ENCODE measurements at places on chromosomes 5 and 9. TPM values are rescaled to one million over a fixed set of nuclear protein-coding genes. Genes with fewer than 3 reads are reported as not detected.
A peak's percentile ranks its signal among the peaks of the same experiment; 100 is the strongest.

Gene CDX1
- total RNA-seq = 0.09 TPM

Gene WDR38
- not detected for total RNA-seq

Gene IFNE
- 0.14 TPM for total RNA-seq

Gene FCN2
- not detected for total RNA-seq

Gene C5orf58
- 3.0 TPM for total RNA-seq

Gene AK1
- 34.9 TPM for total RNA-seq

Gene FRMPD1
- 0.14 TPM for total RNA-seq

- no peak for DNase-seq
- H3K36me3 ChIP-seq = peaks cover 18% of the 10 kb centered on the region
- peak overlapping the region; percentile 69 for H3K27ac ChIP-seq
- no peaks in the 10 kb centered on the region for H3K27me3 ChIP-seq
- H3K4me3 ChIP-seq = no peak overlapping the region
Observed at GRCh38 chr5:172078726-172079345, 72.4 kb upstream of the FBXW11 start.

- peaks cover 19% of the 10 kb centered on the region for H3K36me3 ChIP-seq
- no peak overlapping the region for H3K27ac ChIP-seq
- DNase-seq = no peak
- no peak overlapping the region for H3K4me3 ChIP-seq
- no peaks in the 10 kb centered on the region for H3K27me3 ChIP-seq
- no peaks in the 10 kb centered on the region for H3K4me1 ChIP-seq
Observed at GRCh38 chr5:146107901-146108300, 2.5 kb upstream of the PLAC8L1 start.

DNA sequence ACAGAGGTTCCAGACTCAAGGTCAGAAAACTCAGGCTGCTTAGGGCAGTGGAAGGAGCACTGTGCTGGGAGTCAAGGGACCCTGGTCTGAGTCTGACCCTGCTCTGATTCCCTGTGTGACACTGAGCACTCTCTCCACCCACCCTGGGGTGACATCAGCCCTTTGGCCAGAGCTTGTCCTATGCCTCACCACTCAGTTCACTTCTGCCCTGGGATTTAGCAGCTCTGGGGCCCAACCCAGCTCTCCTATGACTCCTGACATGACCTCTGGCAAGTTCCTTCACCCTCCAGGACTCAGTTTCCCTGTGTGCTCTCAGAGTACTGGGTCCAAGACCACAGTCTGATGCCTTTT lies 63.9 kb downstream of the FAM114A2 start:
- no peaks in the 10 kb centered on the region for H3K36me3 ChIP-seq
- no peak overlapping the region for H3K4me3 ChIP-seq
- H3K4me1 ChIP-seq = no peaks in the 10 kb centered on the region
- no peak for DNase-seq
- H3K27ac ChIP-seq = no peak overlapping the region

GRCh38 chr5:132491368-132492364 lies 1.1 kb upstream of the IRF1 start:
- H3K4me3 ChIP-seq = peak overlapping the region; percentile 83
- DNase-seq = peak; percentile 30
- peaks cover 33% of the 10 kb centered on the region for H3K27me3 ChIP-seq
- H3K27ac ChIP-seq = no peak overlapping the region
- H3K4me1 ChIP-seq = peaks cover 27% of the 10 kb centered on the region

GRCh38 chr9:72151104-72151503 lies 1.9 kb downstream of the GDA start:
- no peak overlapping the region for H3K27ac ChIP-seq
- DNase-seq = no peak
- peaks cover 11% of the 10 kb centered on the region for H3K4me1 ChIP-seq
- no peak overlapping the region for H3K4me3 ChIP-seq
- peaks cover 48% of the 10 kb centered on the region for H3K27me3 ChIP-seq

GRCh38 chr5:100877274-100877673 lies 25.8 kb downstream of the ST8SIA4 start:
- H3K27me3 ChIP-seq = no peaks in the 10 kb centered on the region
- no peaks in the 10 kb centered on the region for H3K36me3 ChIP-seq
- no peak for DNase-seq
- no peak overlapping the region for H3K27ac ChIP-seq

GRCh38 chr5:885529-885928 lies 7.1 kb downstream of the BRD9 start:
- H3K27me3 ChIP-seq = no peaks in the 10 kb centered on the region
- H3K27ac ChIP-seq = no peak overlapping the region
- DNase-seq = no peak
- no peak overlapping the region for H3K4me3 ChIP-seq
- H3K4me1 ChIP-seq = no peaks in the 10 kb centered on the region

GRCh38 chr9:83330207-83331196 lies 207.7 kb downstream of the FRMD3 start:
- DNase-seq = no peak
- H3K27ac ChIP-seq = no peak overlapping the region
- H3K4me3 ChIP-seq = no peak overlapping the region

GRCh38 chr5:171721464-171721863 lies 64.2 kb upstream of the SMIM23 start:
- no peak overlapping the region for H3K4me3 ChIP-seq
- H3K4me1 ChIP-seq = peaks cover 25% of the 10 kb centered on the region
- peaks cover 6% of the 10 kb centered on the region for H3K36me3 ChIP-seq
- H3K27ac ChIP-seq = no peak overlapping the region
- DNase-seq = no peak

DNA sequence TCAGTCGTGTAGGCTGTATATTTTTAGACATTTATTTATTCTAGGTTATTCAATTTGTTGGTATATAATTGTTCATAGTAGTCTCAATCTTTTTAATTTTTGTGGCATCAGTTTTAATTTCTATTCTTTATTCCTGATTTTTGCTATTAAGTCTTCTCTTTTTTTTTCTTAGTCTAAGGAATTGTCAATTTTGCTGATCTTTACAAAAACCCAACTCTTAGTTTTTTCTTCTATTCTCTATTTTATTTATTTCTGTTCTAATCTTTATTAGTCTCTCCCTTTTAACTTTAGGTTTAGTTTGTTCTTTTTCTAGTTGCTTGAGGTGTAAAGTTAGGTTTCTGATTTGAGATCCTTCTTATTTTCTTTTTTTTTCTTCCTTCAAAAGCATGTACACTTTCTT lies 152.5 kb downstream of the FANCC start:
- no peak overlapping the region for H3K4me3 ChIP-seq
- DNase-seq = no peak
- no peaks in the 10 kb centered on the region for H3K27me3 ChIP-seq
- peaks cover 2% of the 10 kb centered on the region for H3K4me1 ChIP-seq

DNA sequence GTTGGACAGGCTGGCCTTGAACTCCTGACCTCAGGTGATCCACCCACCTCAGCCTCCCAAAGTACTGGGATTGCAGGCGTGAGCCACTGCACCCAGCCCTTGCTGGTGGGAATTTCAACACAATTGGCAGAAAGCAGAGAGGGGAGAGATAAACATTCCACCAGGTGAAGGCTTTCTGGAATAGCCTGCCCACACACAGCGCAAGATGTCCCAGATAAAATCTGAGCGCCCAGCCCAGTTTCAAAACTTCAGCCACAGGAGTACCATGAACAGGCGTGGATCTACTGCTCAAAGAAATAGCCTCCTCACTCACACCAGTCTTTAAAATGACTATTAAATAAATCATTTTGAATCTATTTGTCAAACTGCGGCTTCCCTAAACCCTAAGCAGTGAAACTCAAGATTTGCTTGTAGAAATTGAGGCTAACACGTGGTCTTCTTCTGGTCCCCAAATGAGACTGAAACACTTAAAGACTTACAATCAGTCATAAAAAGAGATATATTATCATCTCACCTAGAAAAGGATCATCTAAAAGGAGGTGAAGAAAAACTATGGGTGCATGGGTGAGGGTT lies 34.7 kb downstream of the CAPSL start:
- H3K4me1 ChIP-seq = peaks cover 6% of the 10 kb centered on the region
- H3K4me3 ChIP-seq = no peak overlapping the region
- no peak for DNase-seq
- H3K36me3 ChIP-seq = no peaks in the 10 kb centered on the region

GRCh38 chr5:158154226-158155005 lies 295.5 kb upstream of the CLINT1 start:
- no peak overlapping the region for H3K4me3 ChIP-seq
- no peak for DNase-seq
- H3K4me1 ChIP-seq = no peaks in the 10 kb centered on the region
- H3K27me3 ChIP-seq = no peaks in the 10 kb centered on the region

GRCh38 chr9:14398473-14398872 lies 84.5 kb upstream of the NFIB start:
- no peak overlapping the region for H3K27ac ChIP-seq
- no peaks in the 10 kb centered on the region for H3K36me3 ChIP-seq
- peaks cover 22% of the 10 kb centered on the region for H3K4me1 ChIP-seq
- no peaks in the 10 kb centered on the region for H3K27me3 ChIP-seq

GRCh38 chr9:94923326-94924089 lies 197.0 kb downstream of the AOPEP start:
- no peak overlapping the region for H3K4me3 ChIP-seq
- DNase-seq = no peak
- peaks cover 36% of the 10 kb centered on the region for H3K4me1 ChIP-seq
- H3K27ac ChIP-seq = peak overlapping the region; percentile 65
- H3K36me3 ChIP-seq = no peaks in the 10 kb centered on the region
- no peaks in the 10 kb centered on the region for H3K27me3 ChIP-seq

DNA sequence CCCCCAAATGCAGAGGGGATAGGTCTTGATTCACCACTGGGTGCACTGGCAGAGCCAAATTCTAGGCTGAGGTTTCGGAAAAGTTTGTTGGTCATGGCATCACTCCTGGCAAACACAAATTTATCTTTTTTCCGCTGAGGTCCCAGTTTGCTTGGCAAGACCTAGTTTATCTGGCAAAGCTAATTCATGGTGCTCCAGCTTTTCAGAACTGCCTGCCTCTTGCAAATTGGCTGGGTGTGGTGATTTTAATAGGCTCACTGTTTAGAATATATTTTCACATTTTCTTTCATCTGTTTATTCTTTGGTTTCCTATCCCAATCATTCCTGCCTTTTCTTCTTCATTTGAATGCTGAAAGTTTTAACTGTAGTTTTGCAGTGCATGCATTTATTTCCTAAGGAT lies 50.5 kb upstream of the MAMDC2 start:
- no peak overlapping the region for H3K27ac ChIP-seq
- H3K27me3 ChIP-seq = no peaks in the 10 kb centered on the region
- no peaks in the 10 kb centered on the region for H3K36me3 ChIP-seq
- DNase-seq = no peak
- H3K4me1 ChIP-seq = no peaks in the 10 kb centered on the region

Data from WTC11 (cell line).